Tibial nerve (tissue), 4 donors: ENCODE measurements at places on chromosomes 6 and 20.

DNA sequence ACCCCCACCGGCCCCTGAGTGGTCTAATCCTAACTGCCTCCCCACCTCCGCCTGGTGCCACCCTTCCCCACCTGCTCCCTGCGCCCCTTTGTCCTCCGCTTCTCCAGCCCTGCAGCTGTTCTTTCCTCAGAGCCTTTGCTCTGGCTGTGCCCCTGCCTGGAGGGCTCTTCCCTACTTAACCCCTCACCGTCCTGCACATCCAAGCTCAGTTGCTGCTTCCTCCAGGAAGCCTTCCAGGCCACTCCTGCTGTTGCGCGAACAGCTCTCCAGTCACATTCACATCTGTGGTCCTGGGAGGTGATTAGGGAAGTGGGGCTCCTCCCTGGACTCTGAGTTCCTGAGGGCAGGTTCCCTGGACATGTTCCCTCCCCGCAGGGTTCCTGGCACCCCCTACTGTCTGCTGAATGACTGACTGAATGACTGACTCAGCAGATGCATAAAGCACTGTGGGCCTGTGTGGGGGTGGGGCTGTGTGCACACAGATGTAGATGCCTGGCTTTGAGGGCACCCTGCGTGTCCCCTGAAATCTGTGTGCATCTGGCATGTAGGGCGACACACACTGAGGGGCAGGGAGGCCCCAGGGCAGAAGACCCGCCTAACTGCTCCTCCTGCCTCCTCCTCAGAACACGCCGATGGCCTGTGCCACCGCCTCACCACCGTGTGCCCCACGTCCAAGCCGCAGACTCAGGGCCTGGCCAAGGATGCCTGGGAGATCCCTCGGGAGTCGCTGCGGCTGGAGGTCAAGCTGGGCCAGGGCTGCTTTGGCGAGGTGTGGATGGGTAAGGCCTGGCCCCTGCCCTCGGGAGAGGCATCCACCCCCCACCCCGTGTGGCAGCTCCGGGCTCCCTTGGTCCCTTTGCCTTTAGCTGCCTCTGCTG, 51.4 kb downstream of the SRC start:
- no peak for DNase-seq

- no peak for DNase-seq
These were observed 983 bp upstream of the KCNQ5 start for GRCh38 chr6:72620871-72621290.

GRCh38 chr6:11585426-11586016, 48.0 kb downstream of the TMEM170B start:
- DNase-seq, result no peak

DNA sequence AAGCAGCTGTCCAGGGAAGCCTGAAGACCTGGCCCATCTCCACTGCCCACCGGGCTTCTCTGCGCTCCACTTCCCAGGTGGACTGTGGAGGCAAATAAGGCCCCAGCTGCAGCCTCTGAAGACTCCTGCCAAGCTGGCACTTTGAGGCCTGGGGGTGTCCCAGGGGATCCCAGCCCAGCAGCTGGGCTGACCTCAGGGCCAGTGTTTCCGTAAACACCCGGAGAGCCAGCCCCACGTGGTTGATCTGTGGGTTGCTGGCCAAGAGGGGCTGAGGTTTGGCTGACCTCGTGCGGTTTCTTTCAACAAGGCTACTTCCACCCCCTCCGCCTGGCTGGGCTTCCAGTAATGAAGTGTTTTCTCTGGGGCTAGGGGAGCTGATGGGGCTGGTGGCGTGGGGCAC, 12.4 kb upstream of the CCN5 start:
- peak; percentile 80 for DNase-seq

- no peak for DNase-seq
These were observed 26.2 kb downstream of the TMEM170B start for GRCh38 chr6:11563793-11564192.

GRCh38 chr6:82904257-82904656, 161.4 kb downstream of the UBE3D start:
- DNase-seq, result no peak
